A549 treated with CORT108297 at 1 μM for 4 hours (cell line): ENCODE measurements at places on chromosomes 1 and 21. TPM values are rescaled to one million over a fixed set of nuclear protein-coding genes. Genes with fewer than 3 reads are reported as not detected.

CATSPER4 gene
- total RNA-seq: not detected in 5 replicates

CRABP2 gene
- total RNA-seq: 10.1 to 14.1 TPM (median 11.0 TPM) in 5 replicates

FBXO44 gene
- total RNA-seq: 14.0 to 21.5 TPM (median 18.2 TPM) in 5 replicates

NBPF4 gene
- 0.07 to 0.18 TPM (median 0.11 TPM) in 5 replicates for total RNA-seq

DOP1B gene
- total RNA-seq: 3.2 to 6.0 TPM (median 4.6 TPM) in 5 replicates
